ENCODE measurements at places on chromosomes 6 and 20.

DNA sequence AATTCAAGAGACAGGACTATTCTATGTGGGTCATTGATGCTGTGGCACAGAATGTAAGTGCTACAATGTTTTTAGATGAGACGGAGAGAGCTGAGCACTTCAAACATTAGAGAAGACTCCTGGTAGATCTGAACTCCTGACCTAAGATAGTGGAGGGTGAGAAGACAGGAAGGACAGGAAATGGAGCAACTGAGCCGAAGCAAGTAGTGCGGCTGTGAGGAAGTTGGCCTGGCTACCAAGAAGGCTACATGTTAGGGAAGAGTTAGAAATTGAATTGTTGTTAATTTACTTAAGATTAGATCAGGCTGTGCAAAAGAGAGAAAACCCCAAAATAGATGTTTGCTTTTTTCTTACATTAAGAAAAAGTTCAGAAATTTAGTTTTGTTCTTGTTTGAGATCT lies 14.4 kb upstream of the MLIP start:
- DNase-seq, result no peak

DNA sequence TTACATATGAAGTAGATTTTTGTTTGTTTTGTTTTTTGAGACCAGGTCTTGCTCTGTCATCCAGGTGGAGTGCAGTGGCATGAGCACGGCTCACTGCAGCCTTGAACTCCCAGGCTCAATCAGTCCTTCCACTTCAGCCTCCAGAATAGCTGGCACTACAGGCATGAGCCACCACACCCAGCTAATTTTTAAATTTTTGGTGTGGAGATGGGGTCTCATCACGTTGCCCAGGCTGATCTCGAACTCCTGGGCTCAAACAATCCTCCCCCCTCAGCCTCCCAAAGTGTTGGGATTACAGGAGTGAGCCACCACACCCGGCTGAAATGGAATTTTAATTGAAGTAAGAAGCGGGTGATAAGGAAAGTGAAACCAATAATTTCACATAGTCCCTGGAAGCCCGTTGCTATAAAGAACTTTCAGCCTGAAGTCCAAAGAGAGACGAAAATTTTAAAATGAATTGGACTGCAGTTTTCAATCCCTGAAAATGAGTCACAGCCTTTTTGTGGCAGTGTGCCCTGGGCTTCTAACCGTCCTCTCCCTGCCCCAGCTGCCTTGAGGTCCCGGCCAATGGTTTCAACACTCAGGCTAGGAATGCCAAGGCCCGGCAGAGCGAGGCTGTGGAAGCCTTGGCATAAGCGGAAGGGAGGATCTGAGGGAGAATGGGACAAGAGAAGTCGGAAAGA lies 757 bp downstream of the RAET1E start:
- no peak for DNase-seq

DNA sequence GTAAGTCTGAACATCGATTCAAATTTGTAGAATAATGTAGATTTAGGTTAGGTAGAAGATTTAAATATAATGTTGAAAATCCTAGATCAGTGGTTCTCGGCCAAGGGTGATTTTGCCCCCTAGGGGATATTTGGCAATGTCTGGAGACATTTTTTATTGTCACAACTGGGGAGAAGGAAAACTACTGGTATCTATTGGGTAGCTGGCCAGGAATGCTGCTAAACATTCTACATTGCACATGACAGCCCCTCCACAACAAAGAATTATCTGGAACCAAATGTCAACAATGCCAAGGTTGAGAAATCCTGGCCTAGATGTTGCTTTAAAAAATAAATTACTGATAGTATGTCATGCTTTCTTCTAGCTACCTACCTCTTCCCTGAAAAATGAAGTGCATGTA lies 76.1 kb downstream of the HIVEP2 start:
- no peak for DNase-seq

DNA sequence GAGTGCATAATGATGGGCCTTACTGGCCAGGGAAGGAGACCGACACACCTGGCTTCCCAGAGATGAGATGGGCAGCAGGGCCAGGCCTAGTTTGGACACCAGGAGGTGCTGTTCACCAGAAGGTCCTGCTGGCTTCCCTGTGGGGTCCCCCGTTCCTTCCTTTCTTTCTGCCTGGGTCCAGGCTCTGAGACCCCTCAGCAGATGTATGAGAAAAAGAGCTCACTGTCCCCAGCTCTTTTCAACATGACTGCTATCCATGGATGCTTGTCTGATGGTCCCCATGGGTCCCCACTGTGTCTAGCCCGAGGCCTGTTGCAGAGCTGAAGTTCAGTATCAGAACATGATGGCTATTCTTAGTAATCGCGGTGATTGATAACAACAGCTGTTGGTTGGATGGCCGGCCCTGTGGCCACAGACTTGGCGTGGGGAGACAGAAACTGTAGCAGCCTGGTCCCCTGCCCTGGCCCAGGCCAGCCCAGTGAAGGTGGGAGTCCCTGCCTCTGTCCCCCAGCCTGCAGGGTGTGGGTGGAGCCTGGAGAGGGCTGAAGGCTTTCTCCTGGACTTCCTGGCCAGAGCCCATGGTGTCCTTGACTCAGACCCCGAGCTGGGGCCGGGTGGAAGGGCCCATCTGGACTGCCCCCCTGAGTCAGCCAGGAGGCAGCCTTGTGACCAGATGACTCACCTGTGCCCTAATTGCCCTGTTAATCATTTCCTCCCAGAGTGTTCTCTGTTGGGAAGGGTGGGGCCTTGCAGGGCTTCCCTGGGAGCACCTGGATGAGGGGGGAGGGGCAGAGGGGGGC lies 9.9 kb upstream of the BAK1 start:
- DNase-seq, result no peak

GRCh38 chr20:59452856-59453255 lies 151.5 kb upstream of the PHACTR3 start:
- DNase-seq, result no peak

- DNase-seq, result no peak
These were observed 101.2 kb upstream of the NT5E start for GRCh38 chr6:85348643-85349042.

GRCh38 chr6:39819228-39819627 lies 27.1 kb downstream of the DAAM2 start:
- DNase-seq, result no peak

DNA sequence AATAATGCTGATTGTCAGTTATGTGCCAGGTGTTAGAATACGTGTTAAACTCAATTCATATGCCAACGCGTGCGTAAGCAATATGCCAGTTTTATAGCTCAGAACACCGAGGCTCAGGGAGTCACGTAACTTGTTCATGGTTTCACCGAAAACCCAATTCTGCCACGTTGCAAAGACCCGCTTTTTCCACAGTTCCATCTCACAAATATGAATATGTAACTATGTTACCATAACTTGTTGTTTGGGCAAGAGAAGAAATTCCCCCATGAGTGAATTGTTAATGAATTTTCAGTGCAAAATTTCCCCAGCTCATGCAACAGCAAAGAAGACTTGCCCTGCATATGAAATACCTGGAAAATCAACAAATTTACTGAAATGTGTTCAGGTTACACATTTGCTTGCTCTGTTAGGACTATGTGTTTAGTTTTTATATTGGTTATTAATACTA lies 30.1 kb downstream of the SF3B5 start:
- DNase-seq, result no peak

GRCh38 chr20:11522366-11522741 lies 395.3 kb upstream of the BTBD3 start:
- no peak for DNase-seq

DNA sequence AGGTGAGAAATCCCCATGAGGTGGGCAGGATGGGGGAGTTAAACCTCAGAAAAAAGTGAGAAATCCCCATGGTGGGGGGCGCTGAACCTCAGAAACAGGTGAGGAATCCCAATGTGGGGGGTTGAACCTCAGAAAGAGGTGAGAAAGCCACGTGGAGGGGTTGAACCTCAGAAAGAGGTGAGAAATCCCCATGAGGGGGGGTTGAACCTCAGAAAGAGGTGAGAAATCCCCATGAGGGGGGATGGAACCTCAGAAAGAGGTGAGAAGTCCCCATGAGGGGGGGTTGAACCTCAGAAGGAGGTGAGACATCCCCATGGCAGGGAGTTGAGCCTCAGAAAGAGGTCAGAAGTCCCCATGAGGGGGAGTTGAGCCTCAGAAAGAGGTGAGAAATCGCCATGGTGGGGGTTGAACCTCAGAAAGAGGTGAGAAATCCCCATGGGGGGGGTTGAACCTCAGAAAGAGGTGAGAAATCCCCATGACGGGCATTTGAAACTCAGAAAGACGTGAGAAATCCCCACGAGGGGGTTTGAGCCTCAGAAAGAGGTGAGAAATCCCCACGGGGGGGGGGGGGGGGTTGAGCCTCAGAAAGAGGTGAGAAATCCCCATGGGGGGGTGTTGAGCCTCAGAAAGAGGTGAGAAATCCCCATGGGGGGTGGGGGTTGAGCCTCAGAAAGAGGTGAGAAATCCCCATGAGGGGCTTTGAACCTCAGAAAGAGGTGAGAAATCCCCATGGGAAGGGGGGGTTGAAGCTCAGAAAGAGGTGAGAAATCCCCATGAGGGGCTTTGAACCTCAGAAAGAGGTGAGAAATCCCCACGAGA lies 14.3 kb upstream of the GOPC start:
- no peak for DNase-seq

- DNase-seq, result no peak
These were observed 5.3 kb upstream of the TASP1 start for GRCh38 chr20:13644010-13644409.

DNA sequence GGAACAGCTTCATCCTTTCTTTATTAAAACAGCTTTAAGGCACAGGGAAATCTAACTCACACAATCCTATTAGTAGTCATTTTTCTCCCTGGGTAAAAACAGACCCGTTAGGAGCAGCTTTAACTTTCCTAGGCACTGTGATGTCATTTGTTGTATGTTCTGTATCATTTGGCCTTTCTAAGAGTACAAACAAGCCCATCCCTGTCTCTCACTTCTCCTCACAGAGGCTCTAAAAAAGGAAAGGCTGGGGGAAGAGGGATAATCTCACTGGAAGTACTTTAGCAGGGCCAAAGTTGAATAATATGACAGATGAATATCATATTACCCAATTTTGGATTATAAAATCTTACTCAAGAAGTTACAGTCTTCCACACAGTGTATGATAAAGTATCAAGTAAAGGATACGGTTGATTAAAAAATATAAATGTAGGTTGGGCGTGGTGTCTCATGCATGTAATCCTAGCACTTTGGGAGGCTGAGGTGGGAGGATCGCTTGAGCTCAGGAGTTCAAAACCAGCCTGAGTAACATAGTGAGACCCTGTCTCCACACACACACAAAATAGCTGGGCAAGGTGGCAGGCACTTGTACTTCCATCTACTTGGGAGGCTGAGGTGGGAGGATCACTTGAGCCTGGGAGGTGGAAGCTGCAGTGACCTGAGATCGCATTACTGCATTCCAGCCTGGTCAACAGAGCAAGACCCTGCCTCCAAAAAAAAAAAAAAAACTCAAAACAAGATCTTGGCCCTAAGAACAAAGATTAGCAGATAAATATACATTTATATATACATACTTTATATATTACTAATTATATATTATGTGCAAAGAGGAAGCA lies 7.9 kb downstream of the NUDT3 start:
- no peak for DNase-seq

- no peak for DNase-seq
These were observed 3.7 kb downstream of the PRSS16 start for GRCh38 chr6:27251112-27251605.

GRCh38 chr6:148779142-148779562 lies 32.3 kb downstream of the UST start:
- DNase-seq, result peak; percentile 57

DNA sequence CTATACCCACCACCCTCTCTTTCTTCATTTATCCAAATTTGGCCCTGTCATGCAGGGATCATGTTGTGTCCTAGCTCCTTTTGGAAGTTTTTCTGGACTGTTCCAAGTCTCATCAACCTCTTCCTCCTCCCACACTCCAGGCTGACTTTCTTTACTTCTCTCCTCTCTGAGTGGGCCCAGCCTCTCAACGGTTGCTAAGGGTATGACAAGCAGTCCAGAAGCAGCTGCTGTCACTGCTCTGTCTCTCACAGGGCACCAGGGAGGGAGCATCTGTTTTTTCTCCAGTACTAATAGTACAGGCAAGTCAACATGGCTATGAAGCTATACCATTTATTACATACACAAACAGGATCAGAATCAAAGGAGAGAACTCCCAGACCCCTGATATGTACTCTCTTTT lies 8.2 kb downstream of the NT5DC1 start:
- DNase-seq, result no peak

DNA sequence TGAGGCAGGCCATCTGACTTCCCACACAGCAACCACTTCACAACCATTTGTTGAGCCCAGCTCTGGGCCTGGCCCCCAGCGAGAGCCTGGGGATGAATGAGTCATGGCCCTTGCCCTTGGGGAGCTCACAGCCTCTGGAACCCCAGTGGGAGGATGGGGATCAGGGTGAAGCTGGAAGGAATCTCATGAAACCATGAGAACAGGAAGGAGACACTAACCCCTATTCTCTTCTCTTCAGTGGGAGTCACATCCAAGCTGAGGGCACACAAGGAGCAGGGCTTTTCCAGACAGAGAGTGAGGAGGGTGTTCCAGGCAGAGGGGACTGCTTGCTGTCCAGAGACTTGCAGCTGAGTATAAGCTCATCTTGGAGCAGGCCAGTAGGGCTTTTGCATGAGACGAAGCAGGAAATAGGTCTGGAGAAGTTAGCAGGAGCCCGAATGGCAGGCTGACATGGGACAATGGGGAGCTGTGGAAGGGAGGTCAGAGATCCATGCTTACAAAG lies 7.5 kb downstream of the FOXS1 start:
- no peak for DNase-seq

DNA sequence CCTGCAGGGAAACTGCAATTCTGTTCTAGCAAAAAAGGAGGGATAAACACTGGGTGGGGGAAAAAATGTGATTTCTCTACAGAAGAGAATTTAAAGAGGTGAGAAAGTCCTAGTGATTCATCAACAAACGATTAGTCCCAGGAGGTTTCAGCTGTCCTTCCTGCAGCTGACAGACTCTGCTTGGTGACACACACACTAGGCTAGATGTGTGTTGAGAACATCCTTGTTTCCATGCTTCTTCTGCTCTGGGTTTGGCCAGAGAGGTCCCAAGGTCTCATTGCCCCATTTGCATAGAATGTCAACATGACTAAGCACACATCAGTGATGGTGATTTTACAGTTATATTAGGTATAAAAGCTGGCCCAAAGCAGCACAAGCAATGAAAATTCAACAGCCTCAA lies 258.3 kb downstream of the NFATC2 start:
- no peak for DNase-seq

DNA sequence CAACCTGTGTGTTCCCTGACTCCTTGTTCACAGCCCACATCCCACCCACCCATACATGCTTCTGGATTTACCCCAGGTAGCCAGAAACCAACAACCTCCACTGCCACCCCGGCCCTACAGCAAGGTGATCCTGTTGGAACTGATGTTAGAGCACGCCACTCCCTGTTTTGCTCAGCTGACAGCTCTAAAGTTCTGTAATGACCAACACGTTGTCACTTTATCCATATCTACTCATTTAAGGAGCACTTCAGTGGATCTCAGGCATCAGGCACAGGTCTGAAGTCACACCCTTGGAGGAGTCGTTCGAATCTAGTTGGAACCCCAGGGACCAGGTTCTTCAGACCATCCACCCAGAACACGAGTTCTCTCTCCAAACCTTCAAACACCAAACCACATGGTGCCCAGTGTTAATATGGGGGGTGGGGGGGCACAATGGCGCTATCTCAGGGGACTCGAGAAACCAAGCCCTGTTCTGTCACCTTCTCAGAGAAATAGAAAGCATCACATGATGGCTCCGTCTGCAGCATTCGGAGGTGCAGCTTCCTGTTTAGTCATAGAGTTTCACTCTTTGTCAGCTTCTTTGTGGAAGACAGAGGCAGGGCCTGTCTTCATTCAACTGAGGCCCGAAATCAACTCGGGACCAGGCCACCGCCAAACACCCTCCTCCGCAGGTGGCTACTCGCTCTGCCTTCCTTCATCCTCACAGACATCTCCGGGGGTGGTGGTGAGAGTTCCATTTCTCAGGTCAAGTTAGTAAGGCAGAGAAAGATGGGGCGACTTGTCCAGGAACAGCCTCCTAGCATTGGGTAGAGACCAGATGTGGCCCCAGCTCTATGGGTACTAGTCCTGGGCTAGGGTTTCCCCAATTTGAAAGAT lies 142.2 kb downstream of the NFATC2 start:
- DNase-seq, result no peak
